PC-9 (cell line): ENCODE measurements at places on chromosomes 12 and 14.

GRCh38 chr14:55245657-55246268, 25.5 kb upstream of the FBXO34 start:
- DNase-seq: no peak

- DNase-seq: no peak
These were observed 13.5 kb downstream of the HIP1R start for GRCh38 chr12:122848471-122849351.

GRCh38 chr14:76502638-76503037, 126.7 kb downstream of the ESRRB start:
- no peak for DNase-seq

- no peak for DNase-seq
These were observed 8.1 kb downstream of the GLT1D1 start for GRCh38 chr12:128861226-128862016.

DNA sequence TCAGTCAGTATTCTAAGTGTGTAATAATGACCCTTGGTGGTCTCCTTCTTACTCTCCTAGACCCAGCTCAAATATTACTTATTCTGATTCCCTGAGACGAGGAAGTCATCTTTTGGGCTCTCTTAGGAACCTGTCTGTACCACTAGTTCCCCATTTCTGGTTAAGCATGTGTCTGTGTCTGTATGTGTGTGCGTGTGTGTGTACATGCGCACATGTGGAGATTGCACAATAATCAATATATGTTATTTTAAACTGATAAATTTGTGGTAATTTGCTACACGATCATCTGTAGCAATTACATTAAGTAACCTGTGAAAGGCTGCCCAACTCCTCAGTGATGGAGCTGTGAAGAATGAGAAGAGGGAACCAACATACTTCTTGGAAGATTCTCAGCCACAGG, 132.2 kb downstream of the ASCL4 start:
- DNase-seq: no peak

DNA sequence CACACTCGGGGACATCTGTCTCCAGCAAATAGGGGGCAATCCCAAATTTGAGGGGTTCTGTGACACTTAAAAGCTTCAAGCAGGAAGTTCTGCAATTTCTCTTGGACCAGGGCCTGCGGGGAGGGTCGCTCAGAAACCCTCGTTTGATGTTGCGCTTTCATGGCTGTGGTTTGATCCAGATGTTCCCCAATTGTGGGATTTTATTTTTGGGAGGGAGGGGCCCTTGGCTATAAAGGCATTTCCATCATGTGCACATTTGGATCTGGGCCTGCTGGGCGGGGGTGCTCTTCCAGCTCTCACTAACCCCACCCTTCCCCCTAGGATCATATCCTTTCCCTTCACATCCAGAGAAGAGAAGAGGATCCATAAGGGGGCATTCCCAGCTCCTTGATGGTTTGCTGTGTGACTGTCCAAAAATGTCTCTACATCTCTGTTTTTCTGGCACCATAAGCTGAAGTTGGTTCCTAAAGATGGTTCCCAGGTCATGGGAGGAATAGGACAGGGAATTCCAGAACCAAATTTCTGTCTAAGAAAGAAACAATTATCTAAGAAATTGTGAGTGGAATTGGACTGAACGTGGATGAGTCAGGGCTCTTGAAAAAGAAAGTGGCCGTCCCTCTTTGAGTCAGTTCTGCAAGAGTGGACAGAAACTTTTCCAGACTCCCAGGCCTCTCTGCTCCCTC, 47.2 kb downstream of the SMUG1 start:
- DNase-seq: no peak

DNA sequence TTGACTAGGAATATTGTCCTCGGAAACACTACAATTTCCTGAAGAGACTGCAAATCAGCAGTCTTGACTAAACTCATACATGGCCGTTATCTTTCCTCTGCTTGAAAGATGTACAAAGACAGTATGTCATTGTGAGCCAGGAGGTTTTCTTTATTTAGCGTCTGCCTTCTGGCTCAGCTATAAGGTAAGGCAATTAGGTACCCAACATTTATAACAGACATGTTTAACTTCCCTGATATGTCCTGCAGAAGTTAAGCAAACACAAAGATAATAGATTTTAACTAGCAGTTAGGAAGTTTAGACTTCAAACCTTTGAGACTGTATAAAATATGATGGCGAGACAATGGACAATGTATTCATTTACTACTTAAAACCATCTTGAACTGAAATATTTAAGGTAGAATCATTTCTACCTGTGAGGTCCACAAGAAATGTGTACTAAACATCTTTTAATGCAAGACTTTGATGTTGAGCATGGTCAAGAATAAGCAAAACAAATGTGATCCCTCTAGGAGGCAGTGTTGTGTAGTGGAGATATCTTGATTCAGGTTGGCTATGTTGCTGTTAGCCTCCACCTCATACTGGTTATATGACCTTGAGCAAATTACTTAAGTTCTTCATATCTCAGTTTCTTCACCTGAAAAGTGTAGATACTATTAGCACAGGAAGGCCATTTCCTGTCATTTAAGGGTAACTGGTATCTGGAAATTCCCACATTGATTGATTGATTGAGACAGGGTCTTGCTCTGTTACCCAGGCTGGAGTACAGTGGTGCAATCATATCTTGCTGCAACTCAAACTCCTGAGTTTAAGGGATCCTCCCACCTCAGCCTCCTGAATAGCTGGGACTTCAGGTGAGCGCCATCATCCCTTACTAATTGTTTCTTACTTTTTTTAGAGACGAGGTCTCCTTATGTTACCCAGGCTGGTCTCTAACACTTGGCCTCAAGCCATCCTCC, 96.3 kb upstream of the EEA1 start:
- no peak for DNase-seq

GRCh38 chr14:32724867-32725471, 213.7 kb upstream of the NPAS3 start:
- DNase-seq: no peak

DNA sequence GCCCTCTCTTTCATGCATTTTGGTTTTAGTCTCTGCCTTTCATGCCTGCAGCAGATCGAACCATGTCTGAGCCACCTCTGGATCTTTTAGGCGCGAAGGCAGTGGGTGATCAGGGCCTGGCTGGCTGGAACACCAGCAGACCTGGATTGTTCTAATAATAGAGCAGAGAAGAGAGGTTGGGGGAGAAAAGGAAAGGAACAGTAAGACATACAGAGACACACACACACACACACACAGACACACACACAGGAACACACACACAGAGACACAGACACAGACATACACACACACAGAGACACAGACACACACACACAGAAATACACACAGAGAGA, 38.2 kb downstream of the SERPINA3 start:
- DNase-seq: no peak

- no peak for DNase-seq
These were observed 89.9 kb downstream of the OTOGL start for GRCh38 chr12:80189241-80189640.

DNA sequence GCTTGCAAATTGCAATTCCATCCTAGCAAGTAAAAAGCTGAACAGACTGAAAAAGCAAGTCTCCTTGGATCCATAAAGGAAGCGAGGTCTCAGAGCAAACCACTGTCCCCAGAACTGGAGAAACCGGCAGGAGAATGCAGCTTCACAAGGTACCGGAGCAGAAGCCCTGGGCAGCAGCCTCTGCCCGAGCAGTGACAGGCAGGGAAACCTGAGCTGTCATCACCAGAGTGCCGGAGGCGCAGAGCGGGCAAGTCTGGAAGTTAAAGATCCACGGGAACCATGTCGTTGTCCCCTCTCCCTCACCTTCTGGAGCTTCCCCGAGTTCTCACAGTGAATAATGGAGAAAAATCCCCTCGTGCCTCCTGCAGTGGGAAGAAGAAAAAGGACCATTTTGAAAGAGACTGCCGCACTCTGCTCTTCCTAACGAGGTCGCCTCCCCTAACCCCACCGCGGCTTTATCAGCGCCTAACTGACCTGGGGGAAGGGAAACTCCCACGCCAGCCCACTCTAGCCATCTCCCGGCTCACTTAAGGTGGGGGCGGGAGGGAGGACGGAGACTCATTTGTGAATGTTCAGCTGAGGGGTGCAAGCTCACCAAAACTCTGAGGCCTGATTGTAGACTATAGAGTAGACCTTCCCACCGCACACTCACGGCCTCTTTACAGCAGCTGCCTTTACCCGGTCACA, 27.8 kb downstream of the FBXL14 start:
- peak; percentile 32 for DNase-seq

DNA sequence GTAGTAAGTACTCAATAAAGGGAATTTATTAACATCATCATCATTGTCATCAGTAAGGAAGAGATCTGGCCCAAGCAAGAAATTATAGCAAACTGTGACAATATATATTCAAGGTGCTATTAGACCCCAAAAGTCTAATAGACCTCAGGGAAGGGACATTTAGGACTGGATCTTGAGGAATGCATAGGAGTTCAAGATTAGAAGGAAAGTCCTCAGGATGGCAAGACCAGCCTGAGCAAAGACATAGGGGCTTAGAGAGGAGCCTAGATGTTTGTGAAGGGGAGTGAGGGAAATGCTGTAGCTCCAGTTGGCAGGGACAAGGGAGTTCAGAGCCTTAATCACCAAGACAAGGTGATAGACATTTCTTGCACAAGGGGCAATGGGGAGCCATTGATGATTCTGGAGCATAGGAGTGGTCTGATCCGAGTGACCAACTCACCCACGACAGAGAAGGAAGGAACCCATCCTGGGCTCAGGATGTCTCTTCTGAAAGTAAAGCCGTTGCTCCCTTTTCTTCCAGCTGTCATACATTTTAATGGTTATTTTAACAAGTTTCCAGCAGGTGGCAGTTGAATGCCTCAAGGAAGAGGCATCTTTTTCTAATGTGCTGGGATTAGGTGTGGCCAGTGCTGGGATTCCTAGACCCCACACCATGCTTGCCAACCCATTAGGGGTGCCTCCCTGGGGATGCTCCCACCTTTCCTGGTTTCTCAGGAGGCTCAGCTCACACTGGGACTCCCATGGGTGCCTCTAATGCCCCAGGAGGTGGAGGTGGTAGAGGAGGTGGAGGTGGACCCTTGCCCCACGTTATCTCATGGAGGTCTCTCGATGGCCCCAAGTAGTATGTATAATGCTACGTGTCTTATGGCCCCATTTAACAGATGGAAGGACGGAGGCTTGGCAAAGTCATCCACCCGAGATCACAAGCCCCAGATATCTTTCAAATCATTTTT, 37.8 kb downstream of the PHETA1 start:
- DNase-seq: no peak

- DNase-seq: peak; percentile 52
These were observed 210.2 kb downstream of the PTPRO start for GRCh38 chr12:15532364-15532977.

GRCh38 chr12:116094475-116094874, 183.0 kb downstream of the MED13L start:
- DNase-seq: no peak

DNA sequence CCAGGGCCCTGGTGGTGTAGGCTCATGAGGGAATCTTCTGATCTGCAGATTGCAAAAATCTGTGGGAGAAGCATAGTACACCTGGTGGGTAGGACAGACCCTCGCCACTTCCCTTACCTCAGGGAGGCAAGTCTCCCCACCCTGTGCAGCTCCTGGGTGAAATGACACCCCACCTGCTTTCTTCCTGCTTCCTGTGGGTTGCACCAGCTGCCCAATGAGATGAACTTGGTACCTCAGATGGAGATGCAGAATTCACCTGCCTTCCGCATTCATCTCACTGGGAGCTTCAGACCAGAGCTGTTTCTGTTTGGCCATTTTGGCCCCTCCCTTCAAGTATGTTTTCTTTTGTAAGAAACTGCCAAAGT, 4.7 kb downstream of the CLEC2D start:
- DNase-seq: no peak

- DNase-seq: no peak
These were observed 12.5 kb downstream of the RPS6KL1 start for GRCh38 chr14:74910556-74910955.
